ENCODE measurements at places on chromosomes 5 and 9. TPM values are rescaled to one million over a fixed set of nuclear protein-coding genes. Genes with fewer than 3 reads are reported as not detected.

The MARCHF11 gene
- polyA plus RNA-seq, result not detected

GRCh38 chr5:41763574-41763973 is 106.7 kb downstream of the OXCT1 start:
- no peak for DNase-seq

DNA sequence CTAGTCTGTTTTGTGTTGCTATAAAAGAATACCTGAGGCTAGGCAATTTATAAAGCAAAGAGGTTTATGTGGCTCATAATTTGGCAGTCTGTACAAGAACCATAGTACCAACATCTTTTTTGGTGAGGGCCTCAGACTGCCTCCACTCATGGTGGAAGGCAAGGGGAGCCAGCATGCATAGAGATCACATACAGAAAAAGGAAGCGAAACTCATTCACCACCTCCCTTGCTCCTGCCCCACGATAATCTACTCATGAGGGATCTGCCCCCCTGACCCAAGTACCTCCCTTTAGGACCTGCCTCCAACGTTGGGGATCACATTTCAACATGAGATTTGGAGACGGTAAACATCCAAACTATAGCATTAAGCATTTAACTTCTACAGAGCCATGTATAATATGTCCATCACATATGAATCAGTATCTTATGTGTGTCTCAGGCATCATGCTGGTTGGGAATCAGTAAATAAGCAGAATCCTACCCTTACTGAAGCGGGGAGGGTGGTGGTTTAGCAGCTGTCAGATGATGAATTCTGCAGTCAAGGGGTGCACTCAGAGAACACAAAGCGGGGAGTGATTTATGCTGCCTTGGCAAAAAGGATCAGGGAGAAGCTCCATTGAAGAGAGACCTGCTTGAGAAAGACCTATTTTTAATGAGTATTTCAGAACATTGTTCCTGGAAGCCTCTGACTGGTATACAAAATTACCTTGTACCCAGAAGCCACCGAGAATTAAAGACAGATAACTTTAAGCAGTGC is 34.8 kb downstream of the HMGXB3 start:
- no peak for DNase-seq

The HTR1A gene
- polyA plus RNA-seq, result not detected

- DNase-seq, result peak; percentile 59
These were observed 71.6 kb upstream of the XPA start for GRCh38 chr9:97768746-97769145.

GRCh38 chr5:59569608-59570334 is 323.8 kb downstream of the PDE4D start:
- DNase-seq, result no peak

All from muscle of back (tissue), 13 donors.